HepG2 (cell line): ENCODE measurements at places on chromosomes 5 and 9. TPM values are rescaled to one million over a fixed set of nuclear protein-coding genes. Genes with fewer than 3 reads are reported as not detected.
A peak's percentile ranks its signal among the peaks of the same experiment; 100 is the strongest.

The NR5A1 gene
- 28.9 and 43.2 TPM in 2 replicates for polyA plus RNA-seq

- DNase-seq: no peak
These were observed 28.6 kb upstream of the FBXW11 start for GRCh38 chr5:172035049-172035448.

DNA sequence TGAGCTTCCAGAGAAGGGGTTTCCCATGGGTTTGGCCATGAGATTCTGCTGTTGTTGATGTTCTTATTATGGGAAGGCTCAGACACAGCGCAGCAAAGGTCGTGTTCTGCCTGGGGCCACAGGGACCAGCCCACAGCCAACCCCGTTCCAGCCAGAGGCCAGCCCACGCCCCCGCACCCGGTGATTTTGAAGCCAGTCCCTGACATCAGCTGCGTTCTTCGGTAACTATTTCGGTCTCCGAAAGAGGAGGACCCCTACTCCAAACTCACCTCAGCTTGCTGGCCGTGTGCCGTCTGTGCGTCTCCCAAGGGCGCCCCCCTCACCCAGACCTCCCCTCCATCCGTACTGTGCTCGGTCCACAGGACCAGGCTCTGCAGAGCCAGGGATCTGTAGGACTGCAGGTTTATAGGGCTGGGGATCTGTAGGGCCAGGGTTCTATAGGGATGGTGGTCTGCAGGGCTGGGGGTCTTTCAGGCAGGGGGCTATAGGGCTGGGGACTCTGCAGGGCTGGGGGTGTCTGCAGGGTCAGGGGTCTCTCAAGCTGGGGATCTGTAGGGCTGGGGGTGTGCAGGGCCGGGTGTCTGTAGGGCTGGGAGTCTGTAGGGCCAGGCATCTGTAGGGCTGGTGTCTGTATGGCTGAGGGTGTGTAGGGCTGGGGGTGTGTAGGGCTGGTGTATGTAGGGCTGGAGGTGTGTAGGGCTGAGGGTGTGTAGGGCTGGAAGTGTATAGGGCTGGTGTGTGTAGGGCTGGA, 11.8 kb downstream of the COL5A1 start:
- no peak for DNase-seq

DNA sequence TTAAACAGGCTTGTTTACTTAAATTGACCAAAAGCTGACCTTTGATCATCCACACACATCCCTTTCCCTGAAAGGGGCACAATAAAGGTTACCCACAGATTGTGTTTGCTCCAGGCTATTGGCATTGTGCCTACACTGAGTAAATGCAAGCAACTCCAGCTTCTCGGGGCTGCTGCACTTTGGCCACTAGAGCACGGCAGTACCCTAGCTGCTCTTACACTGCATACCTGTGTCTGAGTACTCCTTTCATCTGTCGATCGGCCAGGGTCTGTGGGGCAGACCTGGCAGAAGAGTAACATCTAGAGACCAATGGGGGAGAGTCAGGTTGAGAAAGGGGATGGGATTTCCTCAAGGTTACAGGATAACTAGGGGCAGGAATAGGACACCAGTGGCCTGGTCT, 281.9 kb upstream of the NMUR2 start:
- DNase-seq: no peak

GRCh38 chr9:77455312-77455927, 192.7 kb downstream of the GNA14 start:
- DNase-seq: peak; percentile 33

- no peak for DNase-seq
These were observed 721.2 kb upstream of the COX7C start for GRCh38 chr5:85896514-85896913.

- no peak for DNase-seq
These were observed 177.1 kb upstream of the SPRY4 start for GRCh38 chr5:142501890-142502289.

GRCh38 chr9:98811051-98811650, 3.7 kb downstream of the GALNT12 start:
- DNase-seq: no peak

GRCh38 chr5:41402845-41403244, 107.6 kb downstream of the PLCXD3 start:
- no peak for DNase-seq

DNA sequence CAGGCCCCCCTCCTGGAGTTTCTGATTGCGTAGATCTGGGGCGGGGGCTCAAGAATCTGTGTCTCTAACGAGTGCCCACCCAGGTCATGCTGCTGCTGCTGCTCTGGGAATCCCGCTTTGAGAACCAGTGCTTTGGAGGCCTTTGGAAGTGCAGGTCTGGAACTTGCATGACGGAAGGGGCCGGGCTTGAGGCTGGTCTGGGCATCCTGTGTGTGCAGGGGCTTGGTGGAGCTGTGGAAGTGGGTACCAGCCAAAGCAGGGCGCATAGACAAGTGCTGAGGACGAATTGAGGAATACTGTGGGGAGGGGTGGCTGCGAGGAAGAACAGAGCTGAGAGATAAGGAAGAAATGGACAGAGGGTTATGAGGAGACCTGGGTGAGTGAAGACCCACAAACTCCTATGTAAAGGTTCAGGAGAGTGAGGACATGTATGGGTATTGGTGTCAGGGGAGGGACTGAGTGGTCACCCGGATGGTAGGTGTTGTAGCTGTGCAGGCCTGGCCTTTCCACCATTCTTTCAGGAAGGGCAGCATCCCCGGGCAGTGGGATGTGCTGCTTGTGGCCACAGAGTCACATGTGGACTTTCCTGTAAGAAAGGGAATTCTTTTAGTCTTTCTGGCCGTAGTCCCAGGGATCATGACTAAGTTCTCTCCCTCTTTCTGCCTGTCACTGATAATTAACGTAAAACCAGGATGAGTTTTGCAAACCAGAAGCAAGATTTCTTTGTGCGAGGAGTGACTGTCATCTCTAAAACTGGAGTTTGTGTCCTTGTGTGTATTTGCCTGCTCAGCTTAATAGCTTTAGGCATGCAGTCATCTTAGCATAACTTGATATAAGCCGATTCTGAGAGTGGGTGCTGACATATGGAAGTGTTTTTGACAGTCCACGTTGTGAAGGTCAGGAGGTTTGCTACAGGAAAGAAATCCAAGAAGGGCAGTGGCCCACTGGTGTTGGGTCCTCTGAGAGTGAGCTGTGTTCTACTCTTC, 43.3 kb upstream of the TJP2 start:
- DNase-seq: no peak

- DNase-seq: no peak
These were observed 127.9 kb upstream of the TARS1 start for GRCh38 chr5:33312571-33313549.

DNA sequence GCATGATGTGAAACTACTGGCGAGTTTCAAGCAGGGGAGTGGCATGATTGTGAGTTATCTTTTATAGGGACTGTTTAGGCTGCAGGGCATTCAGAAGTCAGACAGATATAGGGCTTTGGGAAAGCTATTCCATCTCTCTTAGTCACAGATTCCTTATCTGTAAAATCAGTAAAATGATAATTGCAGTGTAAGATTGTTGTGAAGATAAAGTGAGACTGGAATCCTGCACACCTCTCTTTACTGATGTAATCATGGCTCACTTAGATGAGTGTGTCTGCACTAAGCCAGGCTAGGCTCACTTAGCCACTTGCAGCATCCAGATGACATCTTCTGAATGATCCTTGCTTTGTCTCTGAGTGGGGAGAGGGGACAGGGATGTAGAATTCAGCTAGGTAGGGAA, 81.8 kb upstream of the MAMDC2 start:
- no peak for DNase-seq

DNA sequence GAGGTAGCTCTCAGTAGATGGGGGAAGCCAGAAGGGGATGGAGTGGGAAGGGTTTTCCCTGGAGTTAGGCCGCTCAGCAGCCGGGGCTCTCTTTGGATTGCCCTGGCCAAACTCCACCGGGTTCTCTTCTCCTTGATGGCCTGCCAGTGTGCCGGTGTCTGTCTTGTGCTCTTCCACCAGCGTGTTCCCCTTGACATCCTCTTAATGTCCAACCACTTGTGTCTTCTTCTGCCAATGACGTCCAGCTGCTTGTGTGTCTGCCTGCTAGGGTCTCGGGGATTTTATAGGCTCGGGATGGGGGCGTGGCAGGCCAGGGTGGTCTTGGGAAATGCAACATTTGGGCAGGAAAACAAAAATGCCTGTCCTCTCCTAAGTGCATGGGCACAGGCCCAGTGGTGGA, 313.1 kb upstream of the PUM3 start:
- no peak for DNase-seq
